ENCODE measurements at places on chromosomes 16 and 17. TPM values are rescaled to one million over a fixed set of nuclear protein-coding genes. Genes with fewer than 3 reads are reported as not detected.

GRCh38 chr17:70352834-70353233 is 183.5 kb downstream of the KCNJ2 start:
- no peak for DNase-seq

CACNA1H gene
- 0.15 TPM for total RNA-seq

- DNase-seq, result no peak
Measured at GRCh38 chr17:10757647-10758046, 27.8 kb upstream of the TMEM220 start.

DNA sequence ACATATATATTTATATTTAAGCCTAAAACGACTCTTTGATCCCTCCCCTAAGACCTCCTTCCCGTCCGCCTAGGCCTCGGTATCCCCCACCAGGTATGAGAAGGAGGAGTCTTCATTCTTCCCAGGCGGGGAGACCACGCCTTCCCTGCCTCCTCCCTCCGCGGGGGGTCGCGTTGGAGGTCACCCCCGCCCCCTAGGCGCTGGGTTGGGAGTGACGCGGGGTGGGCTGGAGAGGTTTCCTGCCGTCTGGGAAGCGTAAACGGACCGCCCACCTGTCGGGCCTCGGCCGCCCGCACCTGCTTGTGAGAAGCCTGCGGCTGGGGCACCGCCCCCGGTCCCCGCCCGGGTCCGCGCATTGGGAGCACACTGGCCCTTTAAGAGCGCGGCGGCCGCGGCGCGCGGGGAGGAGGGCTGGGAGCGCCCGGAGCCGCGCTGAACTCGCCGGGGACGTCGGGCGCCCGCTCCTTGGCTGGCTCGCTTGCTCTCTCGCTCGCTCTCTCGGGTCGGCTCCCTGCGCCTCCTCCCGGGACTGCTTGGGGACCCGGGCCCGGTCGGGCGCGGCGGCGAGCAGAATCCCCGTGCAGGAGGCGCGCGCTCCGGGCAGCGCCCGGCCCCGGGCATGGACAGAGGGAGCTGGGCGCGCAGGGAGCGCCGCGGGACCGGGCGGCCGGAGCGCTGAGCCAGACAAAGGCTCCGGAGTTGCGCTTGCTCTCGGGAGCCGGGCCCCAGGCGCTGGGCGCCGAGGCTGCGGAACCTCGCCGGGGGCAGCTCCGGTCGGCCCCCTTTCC is at the start of gene MMP15:
Gene MMP15 (plus strand): TSS at position 404 of the 788 bp plus-strand sequence. CDS start 597 bp downstream, outside the sequence.
- no peak for DNase-seq

DNA sequence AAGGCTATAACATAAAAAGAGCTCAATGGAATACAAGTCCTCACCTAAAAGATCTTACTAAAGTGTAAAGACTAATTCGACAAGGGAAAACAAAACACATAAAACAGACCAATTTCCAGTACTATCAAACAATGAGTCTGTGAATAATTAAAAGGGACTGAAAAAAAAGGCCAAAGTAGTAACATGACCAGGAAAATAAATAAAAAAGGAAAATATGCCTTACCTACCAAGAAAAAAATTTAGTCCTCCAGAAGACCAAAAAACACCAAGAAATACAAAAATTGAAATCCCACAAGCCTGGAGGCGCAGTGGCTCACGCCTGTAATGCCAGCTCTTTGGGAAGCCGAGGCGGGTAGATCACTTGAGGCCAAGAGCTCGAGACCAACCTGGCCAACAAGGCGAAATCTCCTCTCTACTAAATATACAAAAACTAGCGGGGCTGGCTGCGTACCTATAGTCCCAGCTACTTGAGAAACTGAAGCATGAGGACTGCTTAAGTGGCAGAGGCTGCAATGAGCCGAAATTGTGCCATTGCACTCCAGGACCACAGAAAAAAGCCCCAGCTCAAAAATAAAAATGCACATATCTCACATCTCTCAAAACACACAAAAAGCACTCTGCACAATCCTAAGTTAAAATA is 60.8 kb downstream of the TEX14 start:
- DNase-seq, result no peak

DNA sequence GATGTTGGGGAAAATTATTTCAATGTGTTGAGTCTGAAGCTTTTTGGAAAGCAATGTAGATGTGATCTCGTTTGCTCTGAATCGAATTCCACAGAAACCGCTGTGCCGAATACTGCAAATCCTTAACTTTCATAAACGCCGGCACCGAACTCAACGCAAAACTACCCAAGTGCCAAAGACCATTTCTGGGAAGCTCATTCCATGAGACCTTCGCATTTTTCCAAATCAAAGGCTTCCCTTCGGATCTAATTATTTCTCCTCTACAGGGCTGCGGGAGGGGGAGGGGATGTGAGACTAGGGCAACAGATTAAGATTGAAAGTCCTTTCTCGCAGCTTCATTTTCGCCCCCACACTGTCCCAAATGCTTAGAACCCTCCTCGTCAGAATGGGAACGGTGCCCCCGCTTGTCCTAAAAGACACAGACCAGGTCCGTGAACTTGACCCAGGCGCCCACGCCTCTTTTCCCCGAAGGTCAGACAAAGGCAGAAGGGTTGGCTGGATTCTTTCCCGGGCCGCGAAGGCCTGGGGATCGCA is 4.0 kb downstream of the PRAC1 start:
- no peak for DNase-seq

DNA sequence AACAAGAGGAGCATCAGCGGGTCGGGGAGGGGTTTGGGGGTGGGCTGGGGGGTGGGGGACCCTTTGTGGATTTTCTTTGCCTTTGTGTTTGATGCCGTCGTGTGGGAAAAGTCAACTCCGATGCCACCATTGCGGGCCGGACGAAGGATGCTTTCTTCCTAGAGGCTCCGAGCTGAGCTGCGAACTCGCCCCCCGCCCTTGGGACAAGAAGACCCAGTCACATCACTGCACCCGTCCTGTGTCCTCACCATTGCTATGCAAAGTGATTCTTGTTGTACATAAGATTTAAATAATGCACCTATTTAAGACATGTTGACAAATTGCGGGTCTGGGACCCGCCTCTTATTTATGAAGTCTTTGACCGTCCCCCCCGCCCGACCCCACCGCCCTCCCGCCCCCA is 69.0 kb upstream of the PLCG2 start:
- DNase-seq, result no peak

DNA sequence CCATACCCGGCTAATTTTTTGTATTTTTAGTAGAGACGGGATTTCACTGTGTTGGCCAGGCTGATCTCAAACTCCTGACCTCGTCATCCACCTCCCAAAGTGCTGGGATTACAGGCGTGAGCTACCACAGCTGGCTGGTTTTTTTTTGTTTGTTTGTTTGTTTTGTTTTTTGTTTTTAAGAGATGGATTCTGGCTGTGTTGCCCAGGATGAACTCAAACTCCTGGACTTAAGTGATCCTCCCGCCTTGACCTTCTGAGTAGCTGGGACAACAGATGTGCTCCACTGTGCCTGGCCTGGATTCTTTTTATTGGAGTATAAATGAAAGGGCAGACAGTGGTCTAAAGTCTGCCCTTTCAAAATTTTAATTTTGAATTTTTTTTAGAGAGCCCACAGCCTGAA is 44.7 kb downstream of the FOXK2 start:
- no peak for DNase-seq

- DNase-seq, result no peak
Measured at GRCh38 chr17:22217135-22217534, 524.8 kb downstream of the KCNJ18 start.
